ENCODE measurements at places on chromosomes 16 and 17.

DNA sequence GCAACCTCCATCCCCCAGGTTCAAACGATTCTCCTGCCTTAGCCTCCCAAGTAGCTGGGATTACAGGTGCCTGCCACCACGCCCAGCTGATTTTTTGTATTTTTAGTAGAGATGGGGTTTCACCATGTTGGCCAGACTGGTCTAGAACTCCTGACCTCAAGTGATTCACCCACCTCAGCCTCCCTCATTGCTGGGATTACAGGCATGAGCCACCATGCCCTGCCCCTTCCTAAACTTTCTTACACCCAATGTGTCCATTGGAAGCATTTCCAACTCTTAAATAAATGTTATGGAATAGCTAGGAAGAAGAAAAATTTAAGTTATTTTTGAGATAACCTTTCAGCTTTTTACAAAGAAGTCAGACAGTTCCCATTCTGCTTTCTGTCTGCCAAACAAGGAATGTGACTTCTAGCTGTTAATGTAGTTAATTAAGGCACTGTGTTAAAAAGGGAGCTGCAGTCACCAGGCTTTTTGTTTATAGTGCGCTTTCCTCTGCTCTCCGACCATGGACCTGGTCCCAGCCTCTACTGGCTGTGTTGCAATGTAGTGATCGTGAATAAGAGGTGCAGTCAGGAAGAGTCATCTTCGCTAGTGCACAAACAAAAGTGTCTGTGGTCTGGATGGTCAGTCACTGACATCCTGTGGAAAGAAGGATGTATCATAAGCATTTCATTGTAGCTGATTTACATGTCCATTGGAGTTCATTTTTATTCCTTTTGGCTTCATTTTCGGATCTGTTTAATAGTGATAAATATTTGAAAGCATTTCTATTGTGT is 39.7 kb downstream of the USP10 start:
- no peak for DNase-seq
- no peak overlapping the region for H3K4me3 ChIP-seq
- no peak overlapping the region for H3K27ac ChIP-seq

GRCh38 chr16:85984231-85984880 is 85.4 kb downstream of the IRF8 start:
- no peak overlapping the region for H3K4me3 ChIP-seq
- peaks cover 7% of the 10 kb centered on the region for H3K4me1 ChIP-seq
- no peaks in the 10 kb centered on the region for H3K36me3 ChIP-seq
- peaks cover 18% of the 10 kb centered on the region for H3K27me3 ChIP-seq

GRCh38 chr16:49456763-49457162 is 83.2 kb downstream of the C16orf78 start:
- no peak overlapping the region for H3K27ac ChIP-seq
- H3K4me3 ChIP-seq, result no peak overlapping the region
- no peak for DNase-seq
- no peaks in the 10 kb centered on the region for H3K27me3 ChIP-seq

- peaks cover 9% of the 10 kb centered on the region for H3K4me1 ChIP-seq
- H3K27me3 ChIP-seq, result peaks cover 11% of the 10 kb centered on the region
Observed at GRCh38 chr17:62892061-62892675, 73.9 kb upstream of the TANC2 start.

GRCh38 chr17:6437956-6438355 is 3.0 kb upstream of the AIPL1 start:
- H3K4me1 ChIP-seq, result peaks cover 2% of the 10 kb centered on the region
- H3K4me3 ChIP-seq, result no peak overlapping the region
- no peak for DNase-seq
- no peaks in the 10 kb centered on the region for H3K36me3 ChIP-seq
